Adrenal gland (tissue), 19 donors: ENCODE measurements at places on chromosomes 2 and 18. TPM values are rescaled to one million over a fixed set of nuclear protein-coding genes. Genes with fewer than 3 reads are reported as not detected.

Gene AQP12B
- not detected for total RNA-seq

Gene FAHD2B
- 6.1 TPM for total RNA-seq

Gene KCNG3
- 13.3 TPM for total RNA-seq

Gene NEU2
- not detected for total RNA-seq

Gene IL36B
- not detected for total RNA-seq

Gene TUBA4B
- total RNA-seq, result not detected

Gene SLC4A3
- total RNA-seq, result 9.4 TPM

Gene NEB
- 5.9 TPM for total RNA-seq

Gene ADRA2B
- total RNA-seq, result 3.6 TPM

Gene CCDC141
- 42.1 TPM for total RNA-seq

Gene SLC9A4
- not detected for total RNA-seq

Gene SRD5A2
- not detected for total RNA-seq

Gene GPR45
- not detected for total RNA-seq

Gene TMEM200C
- 17.1 TPM for total RNA-seq

Gene IL1A
- total RNA-seq, result not detected

Gene UGT1A6
- total RNA-seq, result not detected

Gene FAM110C
- total RNA-seq, result 8.4 TPM

Gene C2orf15
- 0.35 TPM for total RNA-seq

Gene TM4SF20
- total RNA-seq, result not detected

Gene ATP8B1
- total RNA-seq, result 15.4 TPM
